ENCODE measurements at places on chromosomes 4 and X. TPM values are rescaled to one million over a fixed set of nuclear protein-coding genes. Genes with fewer than 3 reads are reported as not detected.

The RASL11B gene
- 41.2 TPM for polyA plus RNA-seq

The FUNDC2 gene
- polyA plus RNA-seq, result 121 TPM

The SLC34A2 gene
- polyA plus RNA-seq, result 29.0 TPM

The SPATA18 gene
- polyA plus RNA-seq, result 1.6 TPM

The GPR50 gene
- not detected for polyA plus RNA-seq

The SLC38A5 gene
- 5.4 TPM for polyA plus RNA-seq

The SAGE1 gene
- polyA plus RNA-seq, result not detected

The MAGEB2 gene
- polyA plus RNA-seq, result not detected

The ADH5 gene
- polyA plus RNA-seq, result 262 TPM

The CLTRN gene
- 18.8 TPM for polyA plus RNA-seq

The MAGEA6 gene
- polyA plus RNA-seq, result not detected

The CLIC2 gene
- 3.1 TPM for polyA plus RNA-seq

The ALB gene
- 2.2 TPM for polyA plus RNA-seq

The SPANXC gene
- polyA plus RNA-seq, result not detected

The NAT8L gene
- polyA plus RNA-seq, result 8.7 TPM

The FABP2 gene
- 0.09 TPM for polyA plus RNA-seq

The PAGE2B gene
- polyA plus RNA-seq, result not detected

The CSN1S1 gene
- polyA plus RNA-seq, result not detected

The BCORL1 gene
- polyA plus RNA-seq, result 18.6 TPM

The IL2 gene
- polyA plus RNA-seq, result not detected

The LCORL gene
- 25.3 TPM for polyA plus RNA-seq

The PRSS12 gene
- 7.7 TPM for polyA plus RNA-seq

The SSX2B gene
- polyA plus RNA-seq, result not detected

The AMBN gene
- 1.0 TPM for polyA plus RNA-seq

The ZNF81 gene
- polyA plus RNA-seq, result 10.6 TPM
